ENCODE measurements at places on chromosomes 2 and 18. TPM values are rescaled to one million over a fixed set of nuclear protein-coding genes. Genes with fewer than 3 reads are reported as not detected.

GRCh38 chr18:34921226-34921625, 120.0 kb upstream of the MAPRE2 start:
- peaks cover 8% of the 10 kb centered on the region for H3K27me3 ChIP-seq
- no peak overlapping the region for H3K27ac ChIP-seq
- no peaks in the 10 kb centered on the region for H3K4me1 ChIP-seq
- H3K4me3 ChIP-seq: no peak overlapping the region
- H3K36me3 ChIP-seq: no peaks in the 10 kb centered on the region
- no peak for DNase-seq

- no peaks in the 10 kb centered on the region for H3K27me3 ChIP-seq
- H3K36me3 ChIP-seq: peaks cover 39% of the 10 kb centered on the region
- H3K4me3 ChIP-seq: no peak overlapping the region
- DNase-seq: no peak
- peaks cover 63% of the 10 kb centered on the region for H3K4me1 ChIP-seq
Measured at GRCh38 chr2:64139956-64140355, 4.3 kb downstream of the PELI1 start.

- H3K27me3 ChIP-seq: no peaks in the 10 kb centered on the region
- peak; percentile 63 for DNase-seq
- H3K27ac ChIP-seq: no peak overlapping the region
- H3K4me1 ChIP-seq: peaks cover 11% of the 10 kb centered on the region
- H3K36me3 ChIP-seq: no peaks in the 10 kb centered on the region
Measured at GRCh38 chr2:54106631-54107454, 8.6 kb upstream of the ACYP2 start.

- DNase-seq: no peak
- H3K4me3 ChIP-seq: no peak overlapping the region
- H3K27me3 ChIP-seq: peaks cover 8% of the 10 kb centered on the region
- H3K36me3 ChIP-seq: no peaks in the 10 kb centered on the region
- H3K27ac ChIP-seq: no peak overlapping the region
Measured at GRCh38 chr18:46502444-46502843, 154.6 kb downstream of the LOXHD1 start.

GRCh38 chr18:40877096-40877495, 1077.9 kb upstream of the PIK3C3 start:
- DNase-seq: no peak
- H3K4me1 ChIP-seq: no peaks in the 10 kb centered on the region
- H3K27me3 ChIP-seq: no peaks in the 10 kb centered on the region
- no peak overlapping the region for H3K4me3 ChIP-seq
- H3K36me3 ChIP-seq: no peaks in the 10 kb centered on the region

DNA sequence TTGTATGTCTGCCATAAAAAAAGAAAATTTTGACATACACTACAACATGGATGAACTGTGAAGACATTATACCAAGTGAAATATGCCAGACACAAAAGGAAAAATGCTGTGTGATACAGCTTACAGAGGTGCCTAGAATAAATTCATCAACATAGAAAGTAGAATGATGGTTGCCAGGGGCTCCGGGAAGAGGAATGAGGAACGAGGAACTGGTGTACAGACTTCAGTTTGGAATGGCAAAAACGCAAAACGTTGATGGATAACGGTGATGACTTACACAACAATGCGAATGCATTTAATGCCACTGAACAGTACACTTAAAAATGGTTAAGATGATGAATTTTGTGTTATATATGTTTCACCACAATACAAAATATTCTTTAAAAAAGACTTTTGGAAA, 61.0 kb downstream of the TTC21B start:
- DNase-seq: no peak
- peaks cover 2% of the 10 kb centered on the region for H3K4me1 ChIP-seq
- no peak overlapping the region for H3K4me3 ChIP-seq
- H3K36me3 ChIP-seq: peaks cover 33% of the 10 kb centered on the region
- H3K27me3 ChIP-seq: no peaks in the 10 kb centered on the region

GRCh38 chr2:215680605-215681598, 245.0 kb upstream of the FN1 start:
- no peak overlapping the region for H3K27ac ChIP-seq
- no peaks in the 10 kb centered on the region for H3K36me3 ChIP-seq
- H3K4me1 ChIP-seq: peaks cover 15% of the 10 kb centered on the region
- no peak for DNase-seq

DNA sequence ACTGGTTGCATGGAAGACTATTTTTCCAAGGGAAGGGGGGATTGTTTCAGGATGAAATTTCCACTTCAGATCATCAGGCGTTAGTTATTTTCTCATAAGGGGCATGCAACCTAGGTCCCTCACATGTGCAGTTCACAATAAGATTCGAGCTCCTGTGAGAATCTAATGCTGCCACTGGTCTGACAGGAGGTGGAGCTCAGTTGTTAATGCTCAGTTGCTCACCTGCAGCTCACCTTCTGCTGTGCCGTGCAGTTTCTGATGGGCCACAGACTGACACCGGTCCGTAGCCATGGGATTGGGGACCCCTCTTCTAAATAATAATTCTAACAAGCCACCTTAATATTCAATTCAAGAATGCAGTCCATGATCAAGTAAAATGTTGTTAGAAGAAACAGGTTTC, 34.9 kb downstream of the PLCL1 start:
- peaks cover 5% of the 10 kb centered on the region for H3K36me3 ChIP-seq
- peaks cover 9% of the 10 kb centered on the region for H3K27me3 ChIP-seq
- H3K27ac ChIP-seq: no peak overlapping the region
- peaks cover 18% of the 10 kb centered on the region for H3K4me1 ChIP-seq

DNA sequence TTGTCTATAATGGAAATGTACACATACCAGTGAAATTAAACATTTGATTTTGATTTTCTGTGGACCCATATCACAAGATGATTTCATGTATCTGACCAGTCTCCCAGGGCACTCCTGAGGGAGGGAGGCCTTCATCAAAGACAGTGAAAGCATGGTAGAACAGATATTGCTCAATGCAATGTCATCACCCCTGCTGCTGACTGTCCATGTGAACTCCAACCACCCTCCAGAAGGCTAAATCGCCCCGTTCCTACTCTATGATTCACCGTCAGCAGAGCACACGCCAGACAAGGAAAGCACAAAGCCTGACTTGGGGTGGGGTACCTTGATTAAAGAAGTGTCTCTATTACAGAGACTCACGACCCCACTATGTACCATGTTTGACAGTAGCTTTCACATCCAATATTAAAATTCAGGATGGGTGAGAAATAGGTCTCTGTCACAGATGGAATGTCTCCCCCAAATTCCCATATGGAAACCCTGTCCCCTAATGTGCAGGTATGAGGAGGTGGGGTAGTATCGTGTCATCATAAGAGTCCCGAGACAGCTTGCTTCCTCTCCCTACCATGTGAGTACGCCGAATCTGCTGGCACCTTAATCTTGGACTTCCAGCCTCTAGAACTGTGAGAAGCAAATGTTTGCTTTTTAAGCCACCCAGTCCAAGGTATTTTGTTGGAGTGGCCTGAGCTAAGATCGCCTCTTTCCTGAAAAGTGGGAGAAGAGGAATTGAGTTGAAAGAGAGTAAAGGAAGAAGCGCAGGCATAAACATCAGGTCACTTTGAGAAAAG, 42.4 kb downstream of the CYB5A start:
- no peak overlapping the region for H3K27ac ChIP-seq
- no peak for DNase-seq
- no peak overlapping the region for H3K4me3 ChIP-seq
- H3K27me3 ChIP-seq: peaks cover 4% of the 10 kb centered on the region

GRCh38 chr2:207157731-207158130, 8.0 kb downstream of the KLF7 start:
- peaks cover 5% of the 10 kb centered on the region for H3K36me3 ChIP-seq
- no peak overlapping the region for H3K4me3 ChIP-seq
- DNase-seq: no peak
- peaks cover 34% of the 10 kb centered on the region for H3K27me3 ChIP-seq
- H3K4me1 ChIP-seq: peaks cover 34% of the 10 kb centered on the region

DNA sequence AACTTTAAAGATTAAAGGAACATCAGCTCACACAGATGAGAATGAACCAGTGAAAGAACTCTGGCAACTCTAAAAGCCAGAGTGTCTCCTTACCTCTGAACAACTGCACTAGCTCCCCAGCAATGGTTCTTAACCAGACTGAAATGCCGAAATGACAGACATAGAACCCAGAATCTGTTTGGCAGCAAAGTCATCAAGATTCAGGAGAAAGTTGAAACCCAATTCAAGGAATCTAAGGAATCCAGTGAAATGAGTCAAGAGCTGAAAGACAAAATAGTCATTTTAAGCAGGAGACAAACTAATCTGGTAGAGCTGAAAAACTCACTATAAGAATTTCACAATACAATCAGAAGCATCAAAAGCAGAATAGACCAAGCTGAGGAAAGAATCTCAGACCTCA, 72.0 kb downstream of the STRADB start:
- no peak for DNase-seq
- H3K36me3 ChIP-seq: peaks cover 20% of the 10 kb centered on the region
- H3K27ac ChIP-seq: no peak overlapping the region

GRCh38 chr18:56162311-56163265, 475.8 kb downstream of the TXNL1 start:
- no peaks in the 10 kb centered on the region for H3K36me3 ChIP-seq
- DNase-seq: no peak
- no peak overlapping the region for H3K4me3 ChIP-seq

- H3K27me3 ChIP-seq: peaks cover 7% of the 10 kb centered on the region
- no peaks in the 10 kb centered on the region for H3K4me1 ChIP-seq
- DNase-seq: no peak
- H3K4me3 ChIP-seq: no peak overlapping the region
Measured at GRCh38 chr2:149490296-149490695, 97.3 kb downstream of the MMADHC start.

DNA sequence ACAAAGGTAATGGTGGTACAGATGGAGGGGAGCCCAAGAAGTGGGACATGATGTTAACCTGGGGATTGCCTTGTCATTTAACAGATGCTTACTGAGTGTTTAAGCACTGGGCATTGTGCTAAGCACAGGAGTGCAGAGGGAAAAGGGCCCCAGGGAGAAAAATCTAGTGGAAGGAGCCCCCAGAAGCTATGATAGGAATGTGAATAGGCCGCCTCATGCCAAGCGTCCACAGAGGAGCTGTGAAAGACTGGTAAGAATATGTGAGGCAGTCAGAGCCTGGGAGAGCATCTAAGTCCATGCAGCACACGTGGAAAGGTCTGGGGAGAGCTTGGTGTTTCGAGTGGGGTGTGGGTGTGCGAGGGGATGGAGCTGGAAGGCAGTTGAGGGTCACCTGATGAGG, 5.5 kb downstream of the ZNF532 start:
- no peaks in the 10 kb centered on the region for H3K36me3 ChIP-seq
- no peak for DNase-seq
- no peaks in the 10 kb centered on the region for H3K4me1 ChIP-seq
- H3K27ac ChIP-seq: no peak overlapping the region
- no peak overlapping the region for H3K4me3 ChIP-seq
- H3K27me3 ChIP-seq: peaks cover 43% of the 10 kb centered on the region

DNA sequence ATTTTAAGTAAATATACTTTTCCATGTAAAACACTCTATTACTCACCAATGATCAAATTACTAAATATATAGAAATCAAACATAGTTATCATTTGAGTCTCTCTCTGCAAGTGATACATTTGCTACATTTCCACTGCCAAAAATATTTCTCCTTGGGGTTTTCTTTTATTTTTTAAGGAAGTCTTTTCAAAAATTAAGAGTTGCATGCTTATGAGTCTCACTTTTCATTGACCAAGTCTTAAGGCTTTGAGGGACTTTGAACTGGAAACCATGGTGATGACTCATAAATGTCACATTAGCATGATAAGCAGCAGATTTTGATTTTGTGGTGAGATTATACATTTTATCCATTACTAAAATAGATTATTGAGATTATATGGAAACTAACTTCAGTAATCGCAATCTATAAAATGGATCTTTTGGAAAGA, 152.9 kb downstream of the FAM124B start:
- no peak overlapping the region for H3K4me3 ChIP-seq
- no peak for DNase-seq
- peaks cover 7% of the 10 kb centered on the region for H3K27me3 ChIP-seq
- H3K4me1 ChIP-seq: no peaks in the 10 kb centered on the region

DNA sequence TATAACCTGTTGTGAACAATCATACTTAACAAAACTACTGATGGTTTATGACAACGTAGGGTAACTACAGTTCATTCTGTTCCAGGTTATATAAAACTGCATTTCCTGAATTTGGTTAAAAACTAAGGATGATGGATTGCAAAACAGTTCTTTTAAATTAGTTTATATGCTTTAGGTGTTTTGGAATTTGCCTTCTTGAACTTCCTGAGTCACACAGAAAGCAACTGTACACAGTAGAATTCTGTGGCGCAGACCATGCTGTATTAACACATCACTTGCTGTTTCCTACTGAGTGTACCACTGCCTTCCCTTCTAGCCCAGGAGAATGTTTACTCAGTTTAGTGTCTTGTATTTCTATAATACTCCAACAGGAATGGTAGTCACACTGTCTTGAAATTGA, 19.4 kb downstream of the ITGB1BP1 start:
- no peaks in the 10 kb centered on the region for H3K27me3 ChIP-seq
- peaks cover 12% of the 10 kb centered on the region for H3K36me3 ChIP-seq
- H3K4me3 ChIP-seq: no peak overlapping the region

DNA sequence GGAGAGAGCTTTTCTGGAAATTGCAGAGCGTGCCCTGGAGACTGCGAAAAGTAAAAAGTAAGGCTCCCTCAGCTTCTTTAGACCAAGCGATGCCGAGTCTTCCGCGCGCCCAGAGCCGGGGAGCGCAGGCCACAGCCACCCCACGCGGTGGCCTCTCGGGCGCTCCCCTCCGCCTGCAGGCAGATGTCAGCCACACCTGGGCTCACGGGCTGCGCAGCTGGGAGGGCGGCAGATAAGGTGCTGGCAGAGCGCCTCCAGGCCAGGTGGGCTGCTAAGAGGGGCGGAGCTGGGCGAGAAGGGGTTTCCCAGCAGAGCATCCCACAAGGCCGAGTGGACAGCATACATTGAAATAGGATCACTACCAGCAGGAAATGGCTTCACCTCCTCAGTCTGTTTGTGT, 81.7 kb downstream of the ARHGEF4 start:
- no peak for DNase-seq
- H3K36me3 ChIP-seq: no peaks in the 10 kb centered on the region

DNA sequence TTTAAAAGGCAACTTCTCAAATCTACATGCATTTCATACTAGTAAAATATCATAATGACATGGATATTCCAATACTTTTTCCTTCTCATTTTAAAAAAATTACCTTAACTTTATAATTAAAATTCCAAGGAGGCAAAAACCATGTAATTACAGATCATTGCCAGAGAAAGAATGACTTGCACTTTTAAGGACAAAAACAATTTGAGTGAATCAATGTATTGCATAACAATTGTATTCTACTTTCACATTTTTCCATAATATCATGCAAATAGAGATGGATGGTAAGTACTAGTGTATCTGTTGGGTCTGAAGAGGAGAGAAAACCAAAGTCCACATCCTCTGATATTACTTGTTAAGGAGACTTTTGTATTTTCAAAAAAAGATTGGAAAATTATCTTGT, 89.5 kb upstream of the NCK2 start:
- peaks cover 3% of the 10 kb centered on the region for H3K27me3 ChIP-seq
- H3K36me3 ChIP-seq: no peaks in the 10 kb centered on the region
- H3K4me1 ChIP-seq: no peaks in the 10 kb centered on the region

HOXD13 gene
- not detected for total RNA-seq

IRS1 gene
- 4.5 TPM for total RNA-seq

EHD3 gene
- 0.41 TPM for total RNA-seq

ITPRIPL1 gene
- total RNA-seq: 53.2 TPM

FAM237A gene
- total RNA-seq: not detected

GNAL gene
- not detected for total RNA-seq

All from activated CD8-positive, alpha-beta memory T cell treated with anti-CD3 and anti-CD28 coated beads, Interleukin-2, amount 10 ng/mL, durations not matched to agents 7 days and 5 days (primary cell).